ENCODE measurements at places on chromosomes 5 and 9.

- DNase-seq, result no peak
These were observed 273.4 kb downstream of the CDK5RAP2 start for GRCh38 chr9:120306561-120306960.

- peak; percentile 70 for DNase-seq
These were observed at the start of gene INSYN2B for GRCh38 chr5:169980418-169981053. Gene INSYN2B, minus strand, starts transcription at chr5:169980495. Its CDS starts 96,597 bp downstream, at chr5:169883898.

DNA sequence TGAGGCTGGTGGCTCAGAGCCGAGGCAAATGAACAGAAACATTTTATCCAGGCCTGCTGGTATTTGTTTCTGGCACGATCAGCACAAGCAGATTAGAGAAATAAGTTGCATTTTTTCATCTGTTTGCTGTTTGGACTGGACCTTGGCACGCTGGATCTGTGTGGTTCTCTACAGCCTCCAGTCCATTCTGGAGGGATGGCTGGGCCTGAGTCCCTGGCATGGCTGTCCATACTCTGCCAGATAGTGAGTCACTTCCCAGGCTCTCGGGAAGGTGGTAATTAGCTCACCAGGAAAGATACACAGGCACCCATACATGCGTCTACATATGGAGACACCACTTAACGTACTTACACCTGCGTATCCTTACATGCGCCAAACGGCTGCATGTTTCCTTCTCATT is 78.6 kb downstream of the SPRY4 start:
- DNase-seq, result no peak

DNA sequence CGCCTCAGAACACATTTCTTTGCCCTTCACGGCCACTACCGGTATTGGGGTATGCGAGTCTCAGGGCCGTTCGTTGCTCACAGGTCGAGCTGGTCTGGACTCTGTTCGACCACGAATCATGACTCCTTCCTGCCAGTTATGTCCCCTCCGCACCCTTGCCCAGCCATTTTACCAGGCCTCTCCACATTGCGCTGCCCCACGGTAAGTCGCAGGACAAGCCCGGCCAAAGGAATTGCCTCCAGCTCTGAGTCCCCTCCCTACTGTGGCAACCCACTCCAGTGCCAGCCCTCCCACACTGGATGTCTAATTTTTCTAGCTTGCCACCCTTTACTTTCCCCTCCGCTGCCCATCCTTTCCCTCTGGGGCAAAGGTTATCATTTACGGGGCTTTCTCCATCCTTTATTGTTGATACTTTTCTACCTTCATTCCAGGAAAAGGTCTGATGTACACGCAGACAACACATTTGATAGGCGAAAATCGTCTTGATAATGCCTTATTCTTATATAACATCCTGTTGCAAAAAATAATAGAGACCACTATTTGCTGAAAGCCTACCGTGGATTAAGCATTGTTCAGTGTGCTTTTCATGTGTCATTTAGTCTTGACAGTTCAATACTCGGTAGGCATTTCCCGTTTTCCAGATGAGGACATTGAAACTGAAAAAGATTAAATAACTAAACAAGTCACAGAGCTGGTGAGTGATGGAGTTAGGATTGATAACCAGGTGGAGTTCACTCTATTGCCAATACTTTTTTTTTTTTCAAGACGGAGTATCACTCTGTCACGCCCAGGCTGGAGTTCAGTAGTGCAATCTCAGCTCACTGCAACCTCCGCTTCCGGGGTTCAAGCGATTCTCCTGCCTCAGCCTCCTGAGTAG is 958 bp upstream of the HSPA5 start:
- DNase-seq, result no peak

DNA sequence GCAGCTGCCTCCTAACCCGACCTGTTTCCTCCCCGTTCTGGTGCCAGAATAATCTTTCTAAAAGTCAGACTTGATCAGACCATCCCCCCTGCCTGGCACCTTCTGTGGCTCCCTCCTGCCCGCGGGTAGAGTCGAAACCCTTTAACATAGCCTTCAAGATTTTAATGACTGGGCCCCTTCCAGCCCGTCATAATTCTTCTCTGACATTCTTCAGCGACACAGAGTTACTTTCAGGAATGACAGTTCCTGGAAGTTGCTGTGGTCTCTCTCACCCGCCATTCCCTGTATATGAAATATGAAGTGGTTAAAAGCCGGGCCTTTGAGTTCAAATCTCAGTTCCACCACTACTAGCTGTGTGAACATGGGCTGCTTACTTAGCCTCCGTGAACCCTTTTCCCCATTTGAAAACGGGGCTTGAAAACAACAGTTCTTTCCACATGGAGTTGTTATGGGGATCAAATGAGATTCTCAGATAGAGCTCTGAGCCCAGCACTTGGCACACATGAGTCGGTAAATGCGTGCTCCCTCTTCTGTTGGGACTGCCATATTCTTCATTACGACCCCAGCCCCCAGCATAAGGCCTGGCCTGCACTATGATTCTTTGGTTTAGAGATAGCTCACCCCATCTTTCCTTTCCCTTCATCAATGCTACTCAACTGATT is 737 bp downstream of the NANS start:
- DNase-seq, result no peak

DNA sequence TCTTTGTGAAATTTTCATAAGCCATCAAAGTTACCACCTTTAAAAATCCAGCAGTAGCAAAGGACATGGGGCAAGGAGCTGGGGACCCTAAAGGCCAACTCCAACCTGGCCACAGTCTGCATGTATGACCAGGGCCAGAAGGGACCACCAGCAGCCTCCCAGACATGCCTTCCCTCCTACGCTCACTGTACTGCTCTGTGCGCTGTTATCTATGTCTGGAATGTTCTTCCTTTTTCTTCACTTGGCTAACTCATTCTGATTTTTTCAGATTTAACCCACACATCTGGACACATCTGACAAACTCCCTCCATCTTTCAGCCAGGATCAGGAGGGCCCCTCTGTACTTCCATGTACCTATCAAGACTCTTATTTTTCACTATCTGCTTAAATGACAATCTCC is 47.6 kb upstream of the TRAF1 start:
- no peak for DNase-seq
